Activated CD8-positive, alpha-beta memory T cell treated with anti-CD3 and anti-CD28 coated beads for 24 hours (primary cell): ENCODE measurements at places on chromosomes 7 and 10.

GRCh38 chr10:70685455-70685911 is 13.2 kb downstream of the ADAMTS14 start:
- no peak for DNase-seq

DNA sequence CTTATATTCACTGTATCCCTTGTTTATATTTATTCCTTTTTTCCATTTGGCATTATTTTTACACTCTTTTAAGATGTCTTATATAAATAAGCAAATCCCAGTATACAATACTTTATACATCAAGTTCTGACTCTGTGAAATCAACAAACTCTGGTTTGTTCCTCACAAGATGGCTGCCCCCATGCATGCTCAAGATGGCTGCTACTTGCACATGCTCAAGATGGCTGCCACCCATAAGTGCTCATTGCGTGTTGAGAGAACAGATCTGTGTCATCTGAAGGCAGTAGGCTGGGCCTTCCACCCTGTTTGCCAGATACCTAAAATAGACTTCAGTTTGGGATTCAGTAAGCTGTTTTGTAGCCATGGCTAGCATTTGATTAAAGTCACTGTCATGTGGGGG is 666.2 kb downstream of the TYW1 start:
- no peak for DNase-seq

GRCh38 chr7:99142727-99143520 is 984 bp downstream of the SMURF1 start:
- peak; percentile 88 for DNase-seq

DNA sequence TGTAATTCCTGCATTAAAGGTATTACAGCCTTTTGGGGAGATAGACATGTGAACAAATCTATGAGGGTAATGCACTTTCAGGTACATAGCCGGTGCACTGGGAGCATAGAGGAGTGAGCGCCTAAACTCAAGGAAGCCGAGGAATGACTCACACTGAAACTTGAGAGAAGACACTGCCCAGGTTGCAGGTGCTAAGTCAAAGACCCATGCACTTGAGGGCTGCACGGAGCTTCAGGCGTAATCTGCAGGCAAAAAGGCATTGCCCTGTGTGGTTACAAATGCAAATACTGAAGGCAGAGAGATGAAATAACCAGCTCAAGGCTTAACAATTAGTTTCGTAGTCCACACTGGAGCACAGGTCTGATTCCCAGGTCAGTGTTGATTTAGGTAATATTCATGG is 51.0 kb upstream of the OSBPL3 start:
- no peak for DNase-seq

DNA sequence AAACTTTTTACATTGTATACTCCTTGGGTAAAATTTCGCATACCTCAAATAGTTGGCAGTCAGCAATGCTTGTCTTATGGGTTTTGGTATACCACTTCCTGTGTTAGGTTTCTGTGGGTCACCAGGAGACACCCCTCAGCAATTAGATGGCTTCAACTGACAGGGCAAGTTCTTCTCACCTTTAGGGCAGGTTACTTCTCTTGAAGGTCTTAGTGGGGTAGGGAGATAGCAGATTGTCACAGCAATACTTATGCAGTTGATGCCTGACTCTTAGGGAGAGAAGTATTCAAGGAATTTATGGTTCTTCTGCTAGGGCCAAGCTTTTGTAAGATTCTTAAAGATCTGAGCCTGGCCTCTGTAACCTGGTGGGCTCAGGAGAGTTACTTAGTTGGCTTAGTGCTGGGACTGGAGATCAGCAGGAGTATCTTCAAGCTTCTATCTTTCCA is 42.9 kb downstream of the MKLN1 start:
- no peak for DNase-seq

DNA sequence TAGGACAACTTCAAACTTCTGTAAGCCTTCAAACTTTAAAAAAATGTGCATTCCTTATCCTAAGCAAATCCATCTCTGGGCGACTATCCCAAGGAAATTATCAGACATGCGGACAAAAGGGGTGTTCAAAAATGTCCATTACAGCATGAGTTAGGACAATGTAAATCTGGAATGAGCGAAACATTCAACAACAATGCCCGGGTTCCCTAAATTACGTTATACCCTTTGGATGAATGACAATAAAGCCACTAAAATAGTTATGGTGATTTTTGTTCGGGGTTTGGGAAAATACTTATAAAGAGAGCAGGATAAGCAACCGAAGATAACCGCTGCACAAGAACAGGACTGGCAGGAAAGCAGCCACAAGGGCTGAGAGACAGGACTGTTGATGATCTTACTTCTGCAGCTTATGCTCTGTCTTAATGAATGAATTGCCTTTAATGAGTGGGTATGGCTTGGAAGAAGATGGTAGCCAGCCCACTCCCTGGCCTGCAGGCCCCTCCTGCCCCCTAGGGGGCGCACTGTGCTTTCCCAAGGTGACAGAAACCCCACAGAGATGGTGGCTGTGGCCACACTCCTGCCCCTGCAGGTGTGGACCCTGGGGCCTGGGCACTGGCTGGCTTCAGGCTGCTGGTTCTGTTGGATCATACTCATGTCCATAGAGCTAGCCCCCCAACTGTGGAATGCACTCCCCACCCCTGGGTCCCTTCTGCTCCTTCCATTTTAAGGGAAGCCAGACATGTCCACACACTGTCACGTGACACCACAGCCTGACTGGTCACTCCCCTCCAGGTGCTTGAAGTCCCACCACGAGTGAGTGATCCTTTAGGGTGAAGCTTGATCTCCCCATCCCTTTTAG is 45.0 kb downstream of the ZCCHC24 start:
- DNase-seq: peak; percentile 76

- DNase-seq: no peak
These were observed 142.3 kb downstream of the VPS50 start for GRCh38 chr7:93374345-93374940.

- no peak for DNase-seq
These were observed 61.9 kb downstream of the MYL10 start for GRCh38 chr7:101567230-101567629.

- DNase-seq: no peak
These were observed 69.7 kb upstream of the EMX2 start for GRCh38 chr10:117472872-117473271.

DNA sequence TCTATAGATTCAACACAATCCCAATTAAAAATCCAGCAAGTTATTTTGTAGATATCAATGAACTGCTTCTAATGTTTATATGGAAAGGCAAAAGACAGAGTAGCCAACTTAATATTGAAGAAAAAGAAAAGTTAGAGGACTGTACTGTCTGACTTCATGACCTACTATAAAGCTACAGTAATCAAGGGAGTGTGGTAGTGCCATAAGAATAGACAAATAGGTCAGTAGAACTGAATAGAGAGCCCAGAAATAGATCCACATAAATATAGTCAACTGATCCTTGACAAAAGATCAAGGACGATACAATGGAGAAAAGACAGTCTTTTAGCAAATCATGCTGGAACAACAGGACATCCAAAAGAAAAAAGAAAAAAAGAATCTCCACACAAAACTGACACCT is 7.4 kb upstream of the EEPD1 start:
- no peak for DNase-seq

DNA sequence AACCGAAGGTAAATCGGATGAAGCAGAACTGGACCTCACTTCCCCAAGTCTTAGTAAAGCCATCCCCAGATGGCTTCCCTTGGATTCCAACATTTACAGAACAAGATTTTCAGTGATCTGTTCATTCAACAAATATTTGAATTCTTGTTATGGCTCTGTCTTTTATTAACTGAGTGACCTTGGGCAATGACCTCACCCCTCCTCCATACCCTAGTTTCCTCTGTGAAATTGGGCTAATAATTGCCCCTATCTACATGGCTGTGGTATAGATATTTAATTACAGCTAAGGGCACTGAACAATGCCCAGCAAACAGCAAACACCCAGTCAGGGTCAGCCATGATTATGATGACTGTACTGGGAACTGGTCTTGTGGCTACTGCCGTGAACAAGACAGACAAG is 19.1 kb downstream of the TECTB start:
- DNase-seq: no peak

- DNase-seq: no peak
These were observed 25.7 kb downstream of the UNC5B start for GRCh38 chr10:71237843-71238623.

DNA sequence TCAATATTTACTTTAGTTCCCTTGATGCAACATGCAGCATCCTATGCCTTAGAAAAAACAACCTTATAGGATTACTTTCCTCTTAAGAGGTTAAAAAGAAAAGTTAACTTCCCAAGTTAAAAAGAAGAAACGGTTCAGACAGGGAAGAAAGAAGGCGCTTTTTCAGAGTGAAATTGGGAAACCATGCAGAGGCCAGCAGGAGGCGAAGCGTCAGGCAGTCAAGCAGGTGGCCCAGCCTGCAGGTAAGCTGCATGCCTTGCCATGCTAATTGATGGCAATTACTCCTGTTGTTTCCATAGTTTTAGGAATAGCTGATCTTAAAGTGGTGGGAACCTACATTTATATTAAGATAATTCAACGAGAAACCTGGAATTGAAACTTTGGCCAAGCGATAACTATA is 302.6 kb upstream of the SP4 start:
- DNase-seq: no peak

GRCh38 chr7:151984612-151985011 is 28.4 kb downstream of the GALNTL5 start:
- no peak for DNase-seq

- no peak for DNase-seq
These were observed 214.2 kb upstream of the GHITM start for GRCh38 chr10:83925133-83925532.
